Heart right ventricle (tissue), 16 donors: ENCODE measurements at places on chromosomes 2 and 18. TPM values are rescaled to one million over a fixed set of nuclear protein-coding genes. Genes with fewer than 3 reads are reported as not detected.

DNA sequence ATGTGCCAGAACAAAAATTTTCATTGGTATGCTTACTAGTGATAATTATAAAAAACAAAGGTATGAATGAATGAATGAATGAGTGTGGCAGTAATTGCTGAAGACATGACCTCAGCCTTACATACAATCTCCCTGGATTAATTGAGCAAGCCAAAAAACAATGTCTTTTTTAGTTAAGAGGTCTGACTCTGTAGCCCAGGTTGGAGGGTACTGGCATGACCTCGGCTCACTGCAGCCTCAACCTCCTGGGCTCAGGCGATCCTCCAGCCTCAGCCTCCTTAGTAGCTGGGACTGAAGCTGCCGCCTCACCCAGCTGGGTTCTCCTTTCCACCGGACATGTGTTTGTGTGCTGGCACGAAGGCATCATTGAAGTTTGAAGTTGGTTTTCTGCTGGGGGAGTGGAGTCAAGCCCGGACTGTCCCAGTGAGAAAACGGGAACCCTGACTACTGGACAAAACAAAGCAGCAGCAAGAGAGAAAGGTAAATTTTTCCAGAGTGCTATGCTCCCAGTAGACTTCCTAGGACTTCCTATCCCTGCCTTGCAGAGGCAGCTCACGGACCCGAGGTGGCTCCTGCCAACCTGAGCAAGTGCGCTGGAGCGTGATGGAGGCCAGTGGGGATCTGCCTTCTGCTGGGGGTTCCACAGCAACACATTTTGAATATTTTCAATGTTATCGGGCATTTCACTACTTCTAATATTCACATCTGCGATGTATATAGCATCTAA is 6.4 kb upstream of the IMP4 start:
- peaks cover 33% of the 10 kb centered on the region for H3K36me3 ChIP-seq
- H3K4me3 ChIP-seq, result no peak overlapping the region
- no peak overlapping the region for H3K27ac ChIP-seq
- H3K4me1 ChIP-seq, result peaks cover 9% of the 10 kb centered on the region
- no peak for DNase-seq

- peaks cover 4% of the 10 kb centered on the region for H3K36me3 ChIP-seq
- no peaks in the 10 kb centered on the region for H3K4me1 ChIP-seq
- no peak for DNase-seq
- no peaks in the 10 kb centered on the region for H3K27me3 ChIP-seq
Observed at GRCh38 chr18:79274823-79275222, 120.9 kb upstream of the NFATC1 start.

ROCK2 gene
- total RNA-seq, result 47.1 TPM

IL36A gene
- not detected for total RNA-seq

DNA sequence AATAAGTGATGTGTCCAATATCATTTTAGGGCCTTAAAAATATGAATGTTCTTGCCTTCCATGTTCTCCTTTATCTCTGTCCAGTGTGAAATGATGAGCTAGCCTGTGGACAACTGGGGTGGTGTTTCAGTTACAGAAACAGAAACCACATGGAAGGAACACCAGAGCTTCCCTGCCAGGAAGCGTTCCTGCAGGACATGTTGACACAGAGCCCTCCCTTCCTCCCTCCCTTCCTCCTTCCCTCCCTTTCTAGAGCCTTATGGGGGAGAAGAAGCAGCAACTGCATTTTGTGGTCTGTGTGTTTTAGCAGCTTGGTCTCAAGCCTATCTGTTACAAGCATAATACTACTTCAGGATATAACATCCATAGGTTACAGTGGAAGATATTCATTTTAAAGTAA is 539.7 kb upstream of the NETO1 start:
- no peak overlapping the region for H3K27ac ChIP-seq
- DNase-seq, result no peak
- H3K4me1 ChIP-seq, result peaks cover 6% of the 10 kb centered on the region
- H3K4me3 ChIP-seq, result no peak overlapping the region
- H3K36me3 ChIP-seq, result no peaks in the 10 kb centered on the region
- H3K27me3 ChIP-seq, result no peaks in the 10 kb centered on the region

DNA sequence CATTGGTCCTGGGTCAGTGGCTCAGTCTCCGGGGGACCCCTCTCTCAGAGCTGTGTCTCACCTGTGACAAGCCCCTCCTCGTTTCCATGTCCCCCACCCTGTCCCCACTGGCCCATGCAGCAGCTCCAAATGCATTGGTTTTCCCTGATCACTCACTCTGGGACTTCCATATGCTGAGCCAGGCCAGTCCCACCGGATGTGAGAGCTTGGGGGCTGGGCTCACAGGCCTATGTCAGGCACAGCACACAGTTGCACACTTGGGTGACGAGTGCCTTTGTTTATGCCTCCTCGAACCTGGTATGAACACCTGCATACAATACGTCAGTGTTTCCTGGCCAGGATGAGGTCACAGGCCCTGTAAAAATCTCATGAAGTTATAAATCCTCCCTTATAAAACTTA is 232.5 kb downstream of the TFCP2L1 start:
- H3K27ac ChIP-seq, result no peak overlapping the region
- no peaks in the 10 kb centered on the region for H3K36me3 ChIP-seq
- H3K4me3 ChIP-seq, result no peak overlapping the region
- H3K27me3 ChIP-seq, result peaks cover 14% of the 10 kb centered on the region

DYNAP gene
- not detected for total RNA-seq

- no peak overlapping the region for H3K27ac ChIP-seq
- H3K4me1 ChIP-seq, result no peaks in the 10 kb centered on the region
- H3K27me3 ChIP-seq, result no peaks in the 10 kb centered on the region
- H3K4me3 ChIP-seq, result no peak overlapping the region
- no peaks in the 10 kb centered on the region for H3K36me3 ChIP-seq
- no peak for DNase-seq
Observed at GRCh38 chr2:123438675-123439074, 586.4 kb upstream of the CNTNAP5 start.

- H3K27ac ChIP-seq, result no peak overlapping the region
- no peak for DNase-seq
- H3K36me3 ChIP-seq, result no peaks in the 10 kb centered on the region
- H3K27me3 ChIP-seq, result no peaks in the 10 kb centered on the region
- no peaks in the 10 kb centered on the region for H3K4me1 ChIP-seq
- no peak overlapping the region for H3K4me3 ChIP-seq
Observed at GRCh38 chr2:214184461-214184860, 226.4 kb upstream of the VWC2L start.

EFR3B gene
- 6.2 TPM for total RNA-seq

DNA sequence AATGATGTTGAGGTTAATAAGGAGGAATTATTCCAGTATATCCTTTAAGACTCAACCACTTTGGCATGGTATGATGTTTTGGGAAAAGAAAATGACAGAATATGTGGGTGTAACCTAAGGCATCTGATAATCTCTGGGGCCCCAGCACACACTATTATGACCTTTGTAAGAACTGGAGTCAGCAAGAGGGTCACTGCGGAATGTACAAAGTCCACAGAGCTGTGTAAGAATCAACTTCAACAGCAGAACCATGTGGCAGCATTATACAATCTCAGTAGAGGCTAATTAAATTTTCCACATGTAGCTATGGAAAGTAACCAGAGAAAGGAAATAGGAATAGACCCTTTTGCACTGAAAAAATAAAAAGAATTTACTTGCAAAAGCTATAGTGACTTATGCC is 445.1 kb upstream of the UBE2E3 start:
- H3K4me1 ChIP-seq, result no peaks in the 10 kb centered on the region
- no peaks in the 10 kb centered on the region for H3K36me3 ChIP-seq
- H3K27ac ChIP-seq, result no peak overlapping the region
- H3K27me3 ChIP-seq, result no peaks in the 10 kb centered on the region
- DNase-seq, result no peak
- no peak overlapping the region for H3K4me3 ChIP-seq

DNA sequence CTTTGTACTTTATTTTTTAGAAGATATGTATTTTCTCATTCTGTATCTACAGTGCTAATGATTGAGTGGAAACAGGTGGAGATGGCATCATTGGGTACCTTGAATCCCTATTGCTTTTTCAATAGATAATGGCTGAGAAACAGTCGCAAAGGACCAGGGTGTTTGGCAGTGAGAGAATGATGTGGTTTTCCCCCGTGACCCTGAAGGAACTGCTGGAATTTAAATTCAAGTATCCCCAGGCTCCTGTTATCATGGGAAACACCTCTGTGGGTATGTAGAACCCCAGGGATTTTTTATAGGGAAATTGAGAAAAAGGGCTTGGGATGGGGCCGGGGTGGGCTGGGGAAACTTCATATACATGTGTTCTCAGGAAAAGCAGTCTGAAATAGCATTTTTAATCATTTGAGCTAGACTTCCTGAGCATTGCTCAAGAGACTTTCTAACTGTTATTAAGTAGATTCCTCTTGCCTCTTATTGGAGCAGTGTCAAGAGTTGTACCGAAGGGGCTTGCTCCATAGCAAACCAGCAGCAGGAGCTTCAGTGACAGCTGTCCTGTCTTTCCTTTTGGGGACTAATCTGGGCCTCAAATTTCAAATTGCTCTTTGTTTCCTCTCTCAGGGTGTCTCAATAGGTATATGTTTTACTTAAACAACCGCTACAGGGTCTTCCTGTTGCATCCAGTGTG is 18.9 kb downstream of the AOX1 start:
- H3K4me3 ChIP-seq, result no peak overlapping the region
- no peaks in the 10 kb centered on the region for H3K4me1 ChIP-seq
- no peaks in the 10 kb centered on the region for H3K27me3 ChIP-seq
- H3K36me3 ChIP-seq, result no peaks in the 10 kb centered on the region

DNA sequence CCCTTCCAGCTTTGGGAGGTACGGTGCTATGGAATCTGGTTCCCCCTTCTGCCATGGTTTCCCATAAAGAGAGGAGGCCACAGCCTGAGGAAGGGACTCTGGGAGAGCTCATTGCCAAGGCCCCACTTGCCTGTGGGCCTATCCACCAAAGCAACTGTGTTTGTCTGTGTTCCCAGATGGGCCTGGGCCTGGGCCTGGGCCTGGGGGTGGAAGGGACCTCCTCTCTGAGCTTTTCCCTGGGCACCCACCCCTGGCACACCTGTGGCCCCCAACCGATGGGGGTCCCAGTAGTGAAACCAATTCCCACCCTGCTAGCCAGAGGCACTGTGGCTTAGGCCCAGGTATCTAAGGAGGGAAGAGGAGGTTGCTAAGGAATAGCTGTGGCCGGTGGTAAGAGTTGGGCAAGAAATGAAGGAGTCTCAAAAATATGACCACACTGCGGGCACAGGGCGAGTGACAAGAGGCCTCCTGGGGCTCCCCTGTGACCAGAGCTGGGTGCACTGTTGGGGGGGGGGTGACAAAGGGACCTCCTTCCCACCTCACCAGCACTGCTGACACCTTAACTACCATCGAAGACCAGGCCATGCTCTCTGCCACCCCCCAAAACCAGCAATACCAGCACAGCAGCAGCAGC is 4.9 kb upstream of the DUSP2 start:
- H3K4me3 ChIP-seq, result no peak overlapping the region
- no peak for DNase-seq
- no peaks in the 10 kb centered on the region for H3K36me3 ChIP-seq
- no peaks in the 10 kb centered on the region for H3K27me3 ChIP-seq

DNA sequence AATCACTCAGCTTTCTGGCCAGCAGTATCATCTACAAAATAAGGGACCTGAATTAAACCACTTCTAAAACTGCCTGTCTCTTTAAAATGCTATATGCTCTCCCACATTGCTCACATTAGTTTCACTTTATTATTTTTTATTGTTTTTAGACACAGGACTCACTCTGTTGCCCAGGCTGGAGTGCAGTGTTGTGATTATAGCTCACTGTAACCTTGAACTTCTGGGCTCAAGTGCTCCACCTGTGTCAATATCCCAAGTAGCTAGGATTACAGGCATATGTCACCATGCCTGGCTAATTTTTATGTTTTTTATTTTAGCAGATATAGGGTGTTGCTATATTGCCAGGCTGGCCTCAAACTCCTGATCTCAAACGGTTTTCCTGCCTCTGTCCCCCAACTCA is 591.3 kb upstream of the ZNF804A start:
- no peak overlapping the region for H3K27ac ChIP-seq
- no peaks in the 10 kb centered on the region for H3K36me3 ChIP-seq
- no peaks in the 10 kb centered on the region for H3K27me3 ChIP-seq
- DNase-seq, result no peak
- no peak overlapping the region for H3K4me3 ChIP-seq

CARF gene
- 6.9 TPM for total RNA-seq

GRCh38 chr2:232979871-232980461 is 33.1 kb downstream of the NGEF start:
- H3K27me3 ChIP-seq, result peaks cover 62% of the 10 kb centered on the region
- no peaks in the 10 kb centered on the region for H3K36me3 ChIP-seq
- no peak for DNase-seq
- no peaks in the 10 kb centered on the region for H3K4me1 ChIP-seq
- no peak overlapping the region for H3K27ac ChIP-seq
- no peak overlapping the region for H3K4me3 ChIP-seq

DNA sequence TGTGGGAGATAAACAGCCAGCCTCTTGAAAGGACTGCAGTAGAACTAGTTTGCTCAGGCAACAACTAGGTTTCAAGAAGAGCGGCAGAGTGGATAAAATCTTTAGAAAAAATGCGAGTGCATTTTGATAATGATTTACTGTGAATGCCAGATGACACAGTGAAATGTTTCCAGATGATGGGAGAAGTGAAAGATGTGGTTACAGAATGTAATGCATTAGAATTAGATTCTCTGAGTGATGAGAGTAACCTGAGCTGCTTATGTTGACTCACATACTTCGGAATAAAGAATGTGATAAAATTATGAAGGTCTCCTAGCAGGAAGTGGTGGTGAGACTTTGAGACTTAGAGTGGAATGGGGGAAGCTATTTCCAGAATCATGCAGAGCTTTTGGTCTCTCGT is 184.3 kb downstream of the GULP1 start:
- no peak overlapping the region for H3K4me3 ChIP-seq
- no peaks in the 10 kb centered on the region for H3K4me1 ChIP-seq
- no peak for DNase-seq
- no peaks in the 10 kb centered on the region for H3K36me3 ChIP-seq
- H3K27me3 ChIP-seq, result no peaks in the 10 kb centered on the region

- no peaks in the 10 kb centered on the region for H3K36me3 ChIP-seq
- H3K4me3 ChIP-seq, result no peak overlapping the region
- H3K27me3 ChIP-seq, result no peaks in the 10 kb centered on the region
- no peak for DNase-seq
- no peak overlapping the region for H3K27ac ChIP-seq
Observed at GRCh38 chr2:1049691-1050090, 99.0 kb downstream of the SNTG2 start.

- no peak for DNase-seq
- H3K27me3 ChIP-seq, result no peaks in the 10 kb centered on the region
- H3K36me3 ChIP-seq, result no peaks in the 10 kb centered on the region
Observed at GRCh38 chr2:156427074-156427473, 9.1 kb upstream of the GPD2 start.

DUSP2 gene
- total RNA-seq, result 4.0 TPM
